Natural killer cell (primary cell): ENCODE measurements at places on chromosomes 13 and 19. TPM values are rescaled to one million over a fixed set of nuclear protein-coding genes. Genes with fewer than 3 reads are reported as not detected.
A peak's percentile ranks its signal among the peaks of the same experiment; 100 is the strongest.

PSG3 gene
- not detected for total RNA-seq

ZNF628 gene
- 20.8 TPM for total RNA-seq

GRCh38 chr13:59352600-59352999 is 811.1 kb downstream of the DIAPH3 start:
- no peak overlapping the region for H3K4me3 ChIP-seq
- no peaks in the 10 kb centered on the region for H3K4me1 ChIP-seq
- H3K27me3 ChIP-seq = no peaks in the 10 kb centered on the region
- no peaks in the 10 kb centered on the region for H3K36me3 ChIP-seq
- no peak for DNase-seq

GRCh38 chr19:41570639-41571112 is 5.3 kb upstream of the CEACAM21 start:
- peaks cover 11% of the 10 kb centered on the region for H3K36me3 ChIP-seq
- H3K27ac ChIP-seq = no peak overlapping the region
- peak; percentile 79 for DNase-seq
- H3K4me3 ChIP-seq = no peak overlapping the region
- H3K27me3 ChIP-seq = no peaks in the 10 kb centered on the region

GRCh38 chr13:35309706-35310105 is 166.8 kb downstream of the MAB21L1 start:
- no peak for DNase-seq
- no peak overlapping the region for H3K27ac ChIP-seq

- H3K27ac ChIP-seq = no peak within 1 kb of the TSS
- H3K4me1 ChIP-seq = peaks cover 14% of the 10 kb centered on the region
- peak within 1 kb of the TSS; percentile 43 for H3K4me3 ChIP-seq
- peaks cover 9% of the 10 kb centered on the region for H3K27me3 ChIP-seq
- DNase-seq = no peak
Observed at GRCh38 chr13:39602614-39603366, at the start of gene LHFPL6. LHFPL6 (minus strand) TSS chr13:39603193.

DNA sequence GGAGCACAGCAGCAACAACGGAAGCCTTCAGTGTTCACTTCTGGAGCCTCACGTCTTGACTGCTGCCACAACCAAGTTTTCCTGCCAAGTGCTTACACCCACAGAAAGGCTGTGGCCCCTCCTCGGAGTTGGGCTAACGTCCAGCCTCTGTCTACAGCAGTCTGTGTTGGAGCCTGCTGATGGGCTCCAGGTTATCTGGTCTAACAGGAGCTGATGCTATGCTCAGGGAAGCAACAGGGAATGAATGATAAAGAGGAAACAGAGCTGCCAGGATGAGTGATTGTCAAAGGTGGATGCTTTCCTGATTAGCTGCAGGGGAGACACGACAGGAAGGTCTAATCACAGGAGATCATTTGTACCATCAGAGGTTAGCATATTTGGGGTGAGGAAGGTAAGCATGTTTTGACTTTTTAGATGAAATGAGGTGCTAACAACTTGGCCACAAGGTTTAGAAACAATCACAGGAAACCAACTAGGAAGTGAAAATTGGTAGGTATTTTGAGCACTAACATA is 53.8 kb upstream of the RCBTB2 start:
- no peak for DNase-seq
- peak overlapping the region; percentile 19 for H3K27ac ChIP-seq
- H3K4me1 ChIP-seq = peaks cover 22% of the 10 kb centered on the region

DNA sequence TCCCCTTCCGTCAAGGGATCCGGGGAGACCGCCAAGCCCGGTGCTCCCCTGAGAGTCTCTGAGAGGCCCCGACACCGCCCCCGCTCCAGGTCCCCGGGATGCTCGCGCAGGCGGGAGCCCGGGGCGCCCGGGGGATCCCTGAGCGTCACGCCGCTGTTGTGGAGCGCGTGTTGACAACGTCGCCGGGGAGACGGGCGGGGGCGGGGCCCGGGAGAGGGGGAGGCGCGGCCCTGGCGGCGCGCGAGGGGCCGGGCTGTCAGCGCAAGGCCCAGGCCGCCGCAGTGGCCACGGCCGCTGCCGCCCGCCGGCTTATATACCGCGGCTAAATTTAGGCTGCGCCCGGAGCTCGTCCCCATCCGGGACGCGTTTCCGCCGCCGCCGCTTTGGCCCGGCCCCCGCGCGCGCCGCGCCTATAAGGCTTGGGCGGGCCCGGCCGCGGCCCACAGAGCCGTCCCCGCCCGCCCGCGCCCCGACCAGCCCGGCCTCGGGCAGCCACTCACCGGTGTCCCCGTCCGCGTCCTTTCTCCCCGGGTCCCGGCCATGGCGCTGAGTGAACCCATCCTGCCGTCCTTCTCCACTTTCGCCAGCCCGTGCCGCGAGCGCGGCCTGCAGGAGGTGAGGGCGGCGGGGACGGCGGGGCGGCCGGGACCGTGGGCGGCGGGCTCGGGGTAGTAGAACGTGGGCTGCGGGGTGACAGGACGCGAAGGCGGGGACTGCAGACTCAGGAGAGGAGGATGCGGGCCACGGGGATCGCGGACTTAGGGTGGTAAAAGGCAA is at the start of gene KLF2:
TSS of gene KLF2 (plus strand) at position 443 of the 777 bp plus-strand sequence. CDS start at position 541, 98 bp downstream.
- DNase-seq = peak; percentile 98
- H3K27ac ChIP-seq = peak within 1 kb of the TSS; percentile 98
- H3K27me3 ChIP-seq = no peaks in the 10 kb centered on the region

DNA sequence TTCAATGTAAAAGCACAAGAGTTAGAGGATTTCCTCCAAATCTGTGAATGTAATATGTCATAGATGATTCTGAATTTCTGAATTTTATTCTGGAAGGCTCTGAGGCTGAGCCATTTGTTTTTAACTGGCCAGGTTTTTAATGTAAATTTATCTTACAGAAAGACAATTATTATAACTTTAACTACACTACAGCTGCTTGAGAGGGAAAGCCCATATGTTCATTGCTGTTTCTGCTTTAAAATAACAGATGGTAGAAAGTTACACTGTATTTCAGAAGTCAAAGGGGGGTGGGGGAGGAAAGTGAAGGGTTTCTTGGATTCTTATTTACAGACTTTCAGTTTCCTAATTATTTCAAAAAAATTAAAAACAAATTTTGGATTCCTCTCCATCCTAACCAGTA is 62.8 kb downstream of the DNAJC15 start:
- H3K27ac ChIP-seq = no peak overlapping the region
- no peaks in the 10 kb centered on the region for H3K36me3 ChIP-seq
- no peak overlapping the region for H3K4me3 ChIP-seq
- H3K4me1 ChIP-seq = no peaks in the 10 kb centered on the region

DNA sequence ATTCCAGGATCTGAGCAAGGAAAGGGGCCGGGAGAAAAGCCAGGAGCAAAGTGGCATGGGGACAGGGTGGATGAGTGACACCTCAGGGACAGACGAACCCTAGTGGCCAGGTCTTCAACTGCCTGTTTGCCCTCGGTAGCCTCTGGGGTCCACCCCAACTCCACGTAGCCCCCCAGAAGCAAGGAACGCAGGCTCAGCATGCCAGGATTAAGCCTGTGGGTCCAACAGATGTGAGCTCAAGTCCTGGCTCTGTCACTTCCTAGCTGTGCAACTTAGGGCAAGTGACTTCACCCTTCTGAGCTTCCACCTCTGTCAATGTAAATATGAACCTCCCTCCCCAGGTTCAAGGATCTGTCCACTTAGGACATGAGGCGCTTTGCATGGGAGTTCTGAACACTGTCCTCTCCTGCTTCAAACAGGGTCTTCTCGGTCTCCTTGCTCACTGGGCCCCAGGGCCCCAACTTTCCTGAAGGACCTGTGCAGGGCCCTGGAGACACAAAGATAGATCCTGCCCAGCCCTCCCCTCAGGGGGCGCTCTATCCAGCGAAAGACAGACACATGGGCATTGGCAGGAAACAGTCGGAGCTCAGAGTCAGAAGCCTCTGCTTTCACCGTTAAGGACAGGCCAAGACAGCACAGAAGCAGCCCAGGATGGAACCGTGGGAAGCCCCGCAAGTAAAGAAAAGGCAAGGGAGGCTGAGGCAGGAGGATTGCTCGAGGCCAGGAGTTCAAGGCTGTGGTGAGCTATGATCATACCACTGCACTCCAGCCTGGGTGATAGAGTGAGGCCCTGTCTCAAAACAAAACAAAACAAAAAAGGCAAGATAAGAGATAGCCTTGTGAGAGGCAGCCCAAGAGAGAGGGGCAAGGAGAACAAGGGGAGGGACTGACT is 13.2 kb downstream of the SYDE1 start:
- DNase-seq = no peak
- peaks cover 14% of the 10 kb centered on the region for H3K4me1 ChIP-seq
- peaks cover 50% of the 10 kb centered on the region for H3K36me3 ChIP-seq
- H3K27ac ChIP-seq = no peak overlapping the region
- no peak overlapping the region for H3K4me3 ChIP-seq

- no peak for DNase-seq
- no peak overlapping the region for H3K27ac ChIP-seq
- H3K4me3 ChIP-seq = no peak overlapping the region
- H3K36me3 ChIP-seq = peaks cover 5% of the 10 kb centered on the region
- H3K4me1 ChIP-seq = peaks cover 8% of the 10 kb centered on the region
Observed at GRCh38 chr13:73820688-73821087, 313.5 kb downstream of the KLF12 start.
